CD8-positive, alpha-beta memory T cell (primary cell): ENCODE measurements at places on chromosomes 1 and 21. TPM values are rescaled to one million over a fixed set of nuclear protein-coding genes. Genes with fewer than 3 reads are reported as not detected.

Gene DHDDS
- 21.6 TPM for polyA plus RNA-seq

Gene DPH5
- 38.6 TPM for polyA plus RNA-seq

Gene WNT2B
- 0.09 TPM for polyA plus RNA-seq

Gene LRRC8B
- 16.3 TPM for polyA plus RNA-seq

Gene HSD3B2
- not detected for polyA plus RNA-seq

DNA sequence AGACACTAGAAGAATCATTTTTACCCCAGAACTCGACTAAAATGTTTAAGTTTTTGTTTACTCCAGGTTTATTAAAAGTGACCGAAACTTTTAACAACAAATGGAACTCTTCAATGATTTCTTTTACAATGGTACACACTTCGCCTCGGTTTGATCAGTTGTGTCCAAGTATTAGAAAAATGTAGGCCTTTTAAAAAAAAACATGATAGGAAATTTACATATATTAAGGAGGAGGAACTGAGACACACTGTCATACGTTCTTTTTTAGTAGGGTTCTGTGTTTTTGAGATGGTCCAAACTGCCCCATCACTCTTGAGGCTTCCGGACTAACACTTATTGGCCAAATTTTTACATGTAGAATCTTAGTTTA is 1.3 kb downstream of the PRDM2 start:
- no peaks in the 10 kb centered on the region for H3K27me3 ChIP-seq
- H3K36me3 ChIP-seq = no peaks in the 10 kb centered on the region
- H3K27ac ChIP-seq = peak overlapping the region; percentile 86
- peak overlapping the region; percentile 67 for H3K4me3 ChIP-seq
- no peak for DNase-seq

GRCh38 chr1:30882678-30883388 is 25.7 kb downstream of the SDC3 start:
- H3K4me1 ChIP-seq = no peaks in the 10 kb centered on the region
- no peak overlapping the region for H3K4me3 ChIP-seq
- no peak overlapping the region for H3K27ac ChIP-seq

GRCh38 chr1:47818682-47819573 is 178.3 kb downstream of the TRABD2B start:
- H3K4me3 ChIP-seq = no peak overlapping the region
- H3K36me3 ChIP-seq = no peaks in the 10 kb centered on the region
- H3K27me3 ChIP-seq = no peaks in the 10 kb centered on the region
- no peaks in the 10 kb centered on the region for H3K4me1 ChIP-seq

- no peaks in the 10 kb centered on the region for H3K27me3 ChIP-seq
- H3K4me3 ChIP-seq = no peak overlapping the region
- H3K4me1 ChIP-seq = peaks cover 7% of the 10 kb centered on the region
- no peaks in the 10 kb centered on the region for H3K36me3 ChIP-seq
Observed at GRCh38 chr1:150688763-150689162, 8.2 kb downstream of the GOLPH3L start.

GRCh38 chr1:30846587-30846986 is 62.0 kb downstream of the SDC3 start:
- H3K4me3 ChIP-seq = no peak overlapping the region
- no peaks in the 10 kb centered on the region for H3K36me3 ChIP-seq
- no peak overlapping the region for H3K27ac ChIP-seq
- no peak for DNase-seq

DNA sequence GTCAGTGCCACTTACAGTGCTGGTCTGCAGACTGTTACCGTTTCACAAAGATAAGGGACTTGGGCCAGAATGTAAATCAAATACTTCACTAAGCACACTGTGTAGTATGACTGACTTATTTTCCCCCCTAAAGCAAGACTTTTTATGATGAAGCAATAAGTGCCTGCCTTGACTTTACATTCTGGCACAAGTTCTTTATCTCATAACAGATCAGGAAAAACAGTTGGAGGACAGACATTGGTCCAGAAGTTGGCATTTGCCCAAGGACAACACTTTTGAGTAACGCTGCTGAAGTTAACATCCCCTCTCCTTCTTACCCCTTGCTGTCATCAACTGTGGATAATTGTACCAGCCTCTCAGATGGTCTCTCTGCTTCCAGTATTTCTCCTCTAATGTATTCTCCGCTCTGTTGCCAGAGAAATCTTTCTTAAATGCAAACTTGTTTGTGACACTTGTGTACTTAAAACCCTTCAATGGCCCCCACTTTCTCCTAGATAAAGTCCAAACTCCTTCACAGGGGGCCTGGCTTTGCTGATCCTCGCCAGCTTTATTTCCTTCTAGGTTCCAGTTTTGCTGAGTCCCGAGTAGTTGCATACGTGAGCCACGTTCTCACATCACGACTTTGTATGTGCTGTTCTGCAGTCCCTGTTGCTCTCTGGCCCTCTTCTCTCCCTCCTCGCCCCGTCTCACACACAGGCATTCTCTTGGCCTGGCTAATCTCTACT is 45.7 kb downstream of the S1PR1 start:
- no peak overlapping the region for H3K27ac ChIP-seq
- no peaks in the 10 kb centered on the region for H3K27me3 ChIP-seq
- DNase-seq = no peak
- no peaks in the 10 kb centered on the region for H3K36me3 ChIP-seq

DNA sequence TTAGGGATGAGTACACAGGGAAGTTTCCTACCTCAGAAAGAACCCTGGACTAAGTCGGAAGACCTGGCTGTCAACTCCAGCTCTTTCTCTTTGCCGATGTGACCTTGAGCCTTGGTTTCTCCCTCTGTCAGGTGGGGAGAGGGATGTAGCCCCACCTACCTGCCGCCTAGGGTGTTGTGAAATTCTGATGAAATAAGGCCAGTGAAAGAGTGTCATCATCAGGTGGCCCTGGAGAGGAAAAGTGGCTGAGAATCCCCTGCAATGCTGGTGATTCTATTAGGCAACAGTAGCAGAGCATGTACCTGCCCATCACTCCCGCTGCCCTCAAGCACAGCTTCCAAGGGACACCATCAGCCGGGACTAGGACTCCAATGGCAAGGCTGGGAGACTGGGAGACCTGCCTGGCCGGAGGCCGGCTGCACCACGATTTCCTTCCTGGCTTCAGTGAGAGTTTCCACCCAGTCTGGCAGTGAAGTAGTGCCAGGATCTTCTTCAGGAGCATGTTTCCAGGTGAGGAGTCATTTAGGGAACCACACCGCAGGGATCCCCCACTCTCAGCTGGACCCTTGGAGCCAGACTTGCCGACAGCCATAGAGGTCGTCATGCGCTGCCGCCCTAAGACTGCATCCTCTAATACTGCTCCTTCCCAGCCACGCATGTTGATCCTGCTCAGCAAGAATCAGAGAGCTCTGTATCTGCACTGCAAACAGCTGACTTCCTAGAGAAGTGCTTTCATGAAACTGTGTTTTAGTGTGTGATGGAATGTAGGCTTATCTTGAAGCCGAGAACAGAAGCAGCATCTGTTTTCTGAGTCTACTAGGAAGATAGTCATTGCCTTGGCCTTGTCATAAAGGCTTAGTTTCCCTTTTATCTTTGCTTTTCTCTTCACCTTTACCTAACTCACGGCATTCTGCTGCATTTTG is 88.0 kb upstream of the F3 start:
- no peak overlapping the region for H3K4me3 ChIP-seq
- no peak overlapping the region for H3K27ac ChIP-seq
- no peak for DNase-seq
- H3K27me3 ChIP-seq = no peaks in the 10 kb centered on the region
- H3K36me3 ChIP-seq = no peaks in the 10 kb centered on the region
- no peaks in the 10 kb centered on the region for H3K4me1 ChIP-seq

DNA sequence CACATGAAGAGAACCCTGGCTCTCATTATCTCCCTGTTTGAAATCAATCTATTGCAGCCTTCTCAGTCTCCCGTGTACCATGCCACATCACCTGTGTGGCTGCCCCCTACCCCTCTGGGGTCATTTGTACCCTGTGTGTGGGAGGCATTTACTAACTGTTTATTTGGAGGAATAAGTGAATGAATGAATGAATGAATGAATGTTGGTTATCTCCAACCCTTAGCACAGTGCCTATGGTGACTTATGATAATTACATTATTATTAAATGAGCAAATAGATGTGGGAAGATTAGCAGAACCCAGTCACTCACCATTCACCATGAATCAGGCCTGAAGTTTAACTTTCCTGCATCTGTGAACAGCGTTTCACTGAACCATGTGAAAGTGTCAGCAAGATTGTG is 560.8 kb downstream of the MATN1 start:
- no peaks in the 10 kb centered on the region for H3K36me3 ChIP-seq
- no peaks in the 10 kb centered on the region for H3K4me1 ChIP-seq
- H3K27me3 ChIP-seq = no peaks in the 10 kb centered on the region
- H3K27ac ChIP-seq = no peak overlapping the region
- no peak overlapping the region for H3K4me3 ChIP-seq
- DNase-seq = no peak

DNA sequence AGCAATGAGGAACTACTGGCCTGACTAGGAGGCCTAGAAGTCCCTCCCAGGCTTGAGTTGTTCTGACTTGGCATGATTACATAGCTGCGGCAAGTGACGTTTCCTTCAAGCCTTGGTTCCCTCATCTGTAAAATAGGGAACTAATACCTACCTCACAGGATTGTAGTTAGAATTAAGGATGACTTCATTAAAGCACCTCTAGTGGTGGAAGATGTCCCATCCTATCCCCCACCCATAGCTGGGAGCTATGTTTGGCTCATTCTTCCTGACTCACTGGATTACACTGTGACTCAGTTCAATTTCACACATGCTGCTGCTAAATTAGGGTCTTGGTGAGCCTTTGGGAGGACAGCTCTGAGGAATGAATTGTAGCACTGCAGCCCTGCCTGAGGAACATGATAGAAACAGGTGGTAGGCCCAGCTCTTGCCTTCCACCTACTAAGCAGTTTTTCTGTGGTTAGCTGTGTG is 6.0 kb upstream of the SHISA4 start:
- no peak for DNase-seq
- no peaks in the 10 kb centered on the region for H3K36me3 ChIP-seq
- H3K4me3 ChIP-seq = no peak overlapping the region

GRCh38 chr1:245776694-245777332 is 622.0 kb downstream of the KIF26B start:
- H3K27me3 ChIP-seq = no peaks in the 10 kb centered on the region
- DNase-seq = no peak
- no peaks in the 10 kb centered on the region for H3K4me1 ChIP-seq

DNA sequence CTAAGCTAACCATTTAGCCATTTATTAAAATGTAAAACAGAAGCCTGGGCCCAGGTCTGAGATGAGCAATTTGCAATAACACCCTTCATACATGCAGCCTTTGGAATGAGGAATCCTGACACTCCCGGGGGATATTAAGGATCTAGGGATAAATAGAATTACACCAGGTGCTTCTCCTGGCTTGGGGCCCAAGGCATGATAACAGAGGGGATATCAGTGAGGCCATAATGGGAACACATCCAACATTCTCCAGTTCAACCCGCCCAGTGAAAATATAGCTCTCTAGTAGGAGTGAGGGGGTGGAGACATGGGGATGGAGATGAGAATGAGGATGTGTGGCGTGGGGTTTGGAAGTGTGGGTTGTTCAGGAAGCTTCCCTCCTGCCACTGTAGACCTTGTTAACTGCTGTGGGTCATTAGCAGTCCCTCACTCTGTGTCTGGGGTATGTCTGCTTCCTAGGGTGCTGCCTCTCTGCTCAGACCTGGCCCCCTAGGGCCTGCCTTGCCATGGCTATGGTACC is 57.9 kb upstream of the KANK4 start:
- no peak for DNase-seq
- no peaks in the 10 kb centered on the region for H3K27me3 ChIP-seq
- H3K4me1 ChIP-seq = no peaks in the 10 kb centered on the region
- H3K36me3 ChIP-seq = no peaks in the 10 kb centered on the region
- H3K4me3 ChIP-seq = no peak overlapping the region

DNA sequence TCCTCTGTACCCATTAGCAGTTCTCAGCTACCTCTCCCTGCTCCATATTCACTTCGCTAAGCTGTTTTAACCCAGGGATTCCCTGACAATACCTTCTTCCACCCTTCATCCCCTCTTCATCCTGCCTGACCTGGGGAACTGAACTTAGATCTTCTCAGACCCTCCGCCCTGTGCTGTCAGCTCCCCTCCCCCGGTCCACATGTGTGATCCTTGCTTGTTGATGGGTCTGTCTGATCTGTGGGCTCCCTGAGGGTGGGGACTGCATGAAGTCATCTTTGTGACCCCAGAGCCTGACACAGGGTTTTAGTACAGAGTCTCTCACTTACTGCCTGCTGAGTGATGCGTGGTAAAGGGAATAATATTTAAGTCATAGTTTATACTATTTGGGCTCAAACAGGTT is 11.8 kb downstream of the CHAF1B start:
- no peak for DNase-seq
- no peak overlapping the region for H3K27ac ChIP-seq
- no peak overlapping the region for H3K4me3 ChIP-seq
- no peaks in the 10 kb centered on the region for H3K27me3 ChIP-seq
- no peaks in the 10 kb centered on the region for H3K4me1 ChIP-seq
- no peaks in the 10 kb centered on the region for H3K36me3 ChIP-seq

DNA sequence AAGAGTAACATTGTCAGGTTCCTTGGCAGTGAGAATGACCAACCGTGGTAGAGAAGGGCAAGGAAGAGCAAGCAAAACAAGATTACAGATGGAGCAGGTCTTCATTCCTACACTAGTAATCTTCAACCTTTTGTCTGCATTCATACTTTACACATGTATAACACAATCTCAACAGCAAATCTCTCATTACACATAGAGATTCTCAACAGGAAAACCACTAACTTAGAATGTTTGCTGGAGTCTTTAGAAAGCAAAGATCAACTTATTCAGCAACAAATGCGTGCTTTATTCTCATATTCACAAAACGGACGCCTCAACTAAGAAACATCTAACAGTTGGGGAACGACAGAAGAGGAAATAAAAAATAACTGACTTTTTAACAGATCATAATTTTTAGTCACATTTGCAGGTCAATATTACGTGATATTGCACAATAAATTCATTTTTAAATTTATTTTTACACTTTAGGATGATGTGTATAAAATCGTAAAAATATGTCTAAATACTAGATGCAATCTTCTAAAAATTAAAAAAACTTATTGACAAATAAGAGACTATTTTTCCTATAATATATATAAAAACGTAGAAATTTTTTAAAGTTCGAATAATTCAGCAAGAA is 82.9 kb downstream of the ARID4B start:
- DNase-seq = no peak
- no peak overlapping the region for H3K4me3 ChIP-seq
- H3K4me1 ChIP-seq = peaks cover 34% of the 10 kb centered on the region
- no peak overlapping the region for H3K27ac ChIP-seq

GRCh38 chr1:27885621-27886352 is 13.4 kb downstream of the THEMIS2 start:
- H3K27ac ChIP-seq = peak overlapping the region; percentile 42
- DNase-seq = no peak
- no peak overlapping the region for H3K4me3 ChIP-seq
